Stimulated activated CD8-positive, alpha-beta memory T cell treated with anti-CD3 and anti-CD28 coated beads, Interleukin-4, amount 100 ng/mL, for 4 hours (primary cell): ENCODE measurements at places on chromosomes 7 and 10.
A peak's percentile ranks its signal among the peaks of the same experiment; 100 is the strongest.

GRCh38 chr10:24879861-24880260 lies 72.5 kb downstream of the PRTFDC1 start:
- DNase-seq: no peak

DNA sequence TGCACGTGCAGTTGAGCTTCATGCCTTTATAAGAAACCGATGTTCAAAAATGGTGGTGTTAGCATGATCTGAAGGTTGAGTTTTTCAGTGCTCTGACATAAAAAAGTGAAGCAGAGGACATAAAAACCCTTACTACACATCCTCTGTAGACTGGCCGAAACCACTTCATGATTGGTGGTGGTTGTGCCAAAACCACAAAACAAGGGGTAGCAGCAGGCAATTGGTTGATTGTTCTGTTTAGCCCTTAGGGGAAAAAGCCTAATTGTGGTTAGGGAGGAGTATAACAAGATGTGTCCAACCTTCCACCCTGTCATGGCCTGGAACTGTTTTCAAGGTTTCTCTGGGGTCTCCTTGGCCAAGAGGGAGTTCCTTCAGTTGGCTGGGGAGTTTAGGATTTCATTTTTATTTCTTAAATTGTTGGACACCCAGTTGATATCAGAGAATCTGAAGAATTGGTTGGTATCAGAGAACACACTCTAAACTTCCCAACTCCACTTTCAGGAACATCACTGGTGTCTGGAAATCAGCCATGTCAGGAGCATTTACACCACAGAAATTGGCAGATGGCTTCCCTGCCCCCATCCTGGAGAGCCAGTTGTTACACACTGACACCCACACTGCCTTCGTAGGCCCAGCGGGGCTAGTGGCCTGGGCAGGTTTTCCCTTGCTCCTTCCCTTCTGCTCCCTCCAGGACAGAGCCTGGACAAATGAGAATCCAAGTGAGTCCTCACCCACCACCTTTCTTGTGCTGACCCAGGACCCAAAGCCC lies 18.8 kb downstream of the MRPS24 start:
- DNase-seq: no peak

GRCh38 chr7:50359995-50360925 lies 55.7 kb downstream of the IKZF1 start:
- peak; percentile 77 for DNase-seq

GRCh38 chr10:133236401-133237240 lies 1.0 kb upstream of the VENTX start:
- no peak for DNase-seq

DNA sequence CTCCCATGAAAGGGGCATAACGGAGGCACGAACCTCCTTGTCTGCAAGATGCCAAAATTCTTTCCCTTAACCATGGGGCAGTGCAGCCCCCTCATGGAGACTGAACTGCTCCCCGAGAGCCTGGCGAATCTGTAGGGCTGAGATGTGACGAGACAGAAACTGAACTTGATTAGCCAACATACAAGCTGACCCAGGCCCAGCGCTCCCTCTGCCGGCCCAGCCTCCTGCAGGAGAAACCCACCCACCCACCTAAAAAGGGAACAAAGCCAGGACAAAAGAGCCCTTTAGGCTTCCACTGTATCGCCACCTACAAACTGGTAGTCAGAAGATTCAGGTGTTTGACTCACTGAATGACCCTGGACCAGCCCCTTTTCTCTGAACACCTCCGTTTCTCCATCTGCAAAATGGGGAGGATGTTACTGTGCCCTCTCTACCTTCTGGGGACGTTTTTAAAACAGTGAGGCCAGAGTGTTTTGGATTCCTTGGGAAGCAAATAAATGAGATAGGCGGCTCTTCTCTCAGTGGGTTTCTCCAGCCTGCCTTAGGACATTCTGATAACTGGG lies 58.4 kb downstream of the C10orf105 start:
- no peak for DNase-seq

- DNase-seq: no peak
These were observed 63.9 kb downstream of the VOPP1 start for GRCh38 chr7:55508221-55509011.

- DNase-seq: no peak
These were observed 21.7 kb upstream of the SEC61A2 start for GRCh38 chr10:12107781-12108180.

DNA sequence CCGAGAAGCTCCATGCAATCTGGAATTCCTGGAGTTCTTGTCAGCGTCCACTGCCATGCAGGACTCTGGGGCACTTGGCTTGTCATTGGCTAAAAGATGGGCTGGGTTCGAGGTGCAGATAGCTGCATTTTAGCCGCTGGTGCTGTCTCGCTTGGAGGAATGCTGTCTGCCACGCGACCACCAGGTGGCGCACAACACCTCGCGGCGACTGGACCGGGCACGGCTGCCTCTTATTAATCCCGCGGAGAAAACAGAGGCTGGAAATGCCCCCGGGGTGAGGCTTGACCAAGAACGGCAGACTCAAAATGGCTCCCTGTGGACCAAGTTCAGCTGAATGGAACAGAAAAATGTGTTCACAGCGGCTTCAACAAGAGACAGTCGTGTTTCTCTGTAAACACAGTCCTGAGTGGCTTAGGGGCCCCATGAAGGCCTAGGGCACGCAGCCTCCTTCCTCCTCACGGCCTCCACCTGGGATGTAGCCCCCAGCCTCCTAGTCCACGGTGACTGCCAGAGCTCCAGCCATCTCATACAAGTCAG lies 46.2 kb downstream of the AOC1 start:
- DNase-seq: peak; percentile 48

GRCh38 chr10:132627666-132628531 lies 90.3 kb downstream of the INPP5A start:
- DNase-seq: no peak

DNA sequence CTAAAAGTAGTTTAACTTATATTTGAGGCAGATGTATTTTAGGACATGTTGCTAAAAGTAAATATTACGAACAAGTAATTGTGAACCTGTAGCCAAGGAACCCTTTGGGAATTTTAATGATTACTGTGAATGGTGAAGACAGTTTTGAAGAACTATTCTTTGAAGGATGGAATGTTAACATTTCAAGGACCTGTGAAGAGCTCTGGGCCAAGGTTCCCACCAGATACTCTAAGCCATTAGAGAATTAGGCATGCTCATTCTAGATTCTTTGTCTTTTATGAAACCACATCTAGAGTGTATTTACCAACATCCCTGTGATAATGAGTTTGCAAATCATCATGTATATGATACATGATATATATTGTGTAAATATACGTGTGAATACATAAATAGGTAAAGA lies 99.8 kb downstream of the SEPTIN7 start:
- DNase-seq: no peak

GRCh38 chr10:659688-660141 lies 29.8 kb downstream of the DIP2C start:
- DNase-seq: no peak

- DNase-seq: no peak
These were observed 19.1 kb upstream of the FAM53B start for GRCh38 chr10:124763267-124763666.

- DNase-seq: no peak
These were observed 31.9 kb upstream of the SAMD8 start for GRCh38 chr10:75079436-75080083.

DNA sequence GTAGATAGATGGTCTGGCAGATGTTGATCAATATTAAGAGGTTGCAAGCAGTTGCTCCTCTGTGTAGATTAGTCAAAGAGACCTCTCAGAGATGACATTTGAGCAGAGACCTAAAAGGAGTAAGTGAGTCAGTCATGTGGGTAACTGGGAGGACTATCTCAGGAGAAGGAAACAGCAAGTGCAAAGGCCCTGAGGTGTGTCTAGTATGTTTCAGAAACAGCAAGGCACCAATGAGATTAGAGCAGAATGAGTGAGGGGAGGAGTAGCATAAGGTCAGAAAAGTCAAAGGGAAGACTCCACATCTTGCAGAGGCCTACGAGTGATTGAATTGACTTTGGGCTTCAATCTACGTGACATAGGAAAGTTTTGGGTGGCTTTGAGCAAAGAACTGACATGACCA lies 89.8 kb upstream of the COL1A2 start:
- no peak for DNase-seq

- no peak for DNase-seq
These were observed 1.9 kb downstream of the UBN2 start for GRCh38 chr7:139232904-139233303.

DNA sequence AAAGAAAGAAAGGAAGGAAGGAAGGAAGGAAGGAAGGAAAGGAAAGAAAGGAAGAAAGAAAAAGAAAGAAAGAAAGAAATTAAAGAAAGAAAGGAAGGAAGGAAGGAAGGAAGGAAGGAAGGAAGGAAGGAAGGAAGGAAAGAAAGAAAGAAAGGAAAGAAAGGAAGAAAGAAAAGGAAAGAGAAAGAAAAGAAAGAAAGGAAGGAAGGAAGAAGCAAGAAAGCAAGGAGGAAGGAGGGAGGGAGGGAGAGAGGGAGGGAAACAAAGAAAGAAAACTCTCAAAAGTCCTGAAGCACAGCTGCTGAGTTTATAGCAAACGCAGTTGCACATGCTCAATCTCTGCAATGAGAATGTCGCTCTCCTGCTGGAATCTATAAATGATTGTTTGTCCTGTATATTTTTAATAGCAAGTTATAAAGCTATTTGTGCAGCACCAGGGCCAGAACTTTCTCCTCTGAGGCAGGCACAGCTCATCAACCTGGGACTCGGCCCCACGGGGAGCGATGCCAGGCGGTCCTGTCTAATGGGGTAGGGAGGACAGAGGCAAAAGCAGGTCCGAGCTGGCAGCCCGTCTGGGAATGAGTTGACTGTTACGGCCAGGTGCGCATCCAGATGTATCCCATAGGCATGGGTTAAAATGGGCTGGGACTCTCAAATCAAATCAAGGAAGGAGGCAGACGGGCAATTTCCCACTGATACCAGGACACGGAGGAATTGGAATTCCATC lies 118.0 kb upstream of the PFKP start:
- no peak for DNase-seq

- no peak for DNase-seq
These were observed 65.0 kb downstream of the ZEB1 start for GRCh38 chr10:31383810-31384588.

DNA sequence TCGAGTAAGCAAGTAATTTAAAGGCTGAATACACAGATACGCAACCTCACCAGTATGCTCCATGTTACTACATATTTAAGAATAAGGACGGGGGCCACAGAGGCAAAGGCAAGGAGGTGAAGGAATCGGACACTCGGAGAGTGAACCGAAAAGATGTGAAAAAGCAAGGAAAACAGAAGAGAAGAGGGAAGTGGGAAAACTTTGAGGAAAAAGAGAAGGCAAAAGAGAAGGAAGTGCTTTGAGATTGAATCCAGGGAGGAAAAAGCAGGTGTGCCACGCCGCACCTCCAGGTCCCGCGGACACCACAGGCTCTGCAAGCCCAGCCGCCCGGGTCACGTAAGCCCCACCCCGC lies 367 bp upstream of the AVL9 start:
- DNase-seq: no peak

- no peak for DNase-seq
These were observed 8.3 kb upstream of the HYAL4 start for GRCh38 chr7:123836656-123837055.

DNA sequence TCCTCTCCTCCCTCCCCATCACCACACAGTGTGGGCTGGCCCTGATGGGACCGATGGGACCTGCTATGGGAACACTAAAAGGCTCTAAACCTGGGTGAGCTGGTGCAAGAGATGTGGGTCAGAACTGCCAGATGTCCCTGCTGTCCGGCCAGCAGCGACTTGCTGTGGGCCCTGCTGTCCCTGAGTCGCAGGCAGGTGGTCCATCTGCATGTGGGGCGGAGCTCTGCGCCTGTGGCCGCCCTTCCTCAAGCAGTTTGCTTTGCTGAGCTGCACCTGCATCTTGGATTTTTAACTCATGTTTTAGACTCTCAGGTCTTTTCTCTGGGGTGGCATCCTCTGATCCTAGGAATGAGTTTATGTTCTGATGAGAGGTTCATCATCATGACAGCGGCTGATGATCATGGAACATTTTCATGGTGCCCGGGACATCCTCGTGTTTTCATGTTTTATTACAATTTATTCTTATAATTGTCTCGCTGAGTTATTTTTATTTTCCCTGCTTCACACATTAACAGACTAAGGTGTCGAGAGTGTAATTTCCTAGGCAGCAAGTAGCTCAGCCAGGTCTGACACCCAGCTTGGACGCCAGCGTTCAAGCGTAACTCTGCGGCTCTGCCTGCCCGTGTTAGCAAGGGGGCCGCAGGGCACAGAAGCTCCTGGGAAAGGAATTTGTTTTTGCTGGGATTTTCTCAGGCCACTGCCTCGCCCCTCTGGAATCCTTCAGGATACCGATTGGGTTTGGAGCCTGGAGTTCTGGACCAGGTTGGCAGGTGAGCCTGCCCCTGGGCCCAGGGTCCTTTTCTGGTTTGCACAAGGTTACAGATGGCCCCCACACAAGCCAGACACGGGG lies 615.2 kb upstream of the FOXK1 start:
- no peak for DNase-seq
